ENCODE measurements at places on chromosomes 4 and X.
A peak's percentile ranks its signal among the peaks of the same experiment; 100 is the strongest.

DNA sequence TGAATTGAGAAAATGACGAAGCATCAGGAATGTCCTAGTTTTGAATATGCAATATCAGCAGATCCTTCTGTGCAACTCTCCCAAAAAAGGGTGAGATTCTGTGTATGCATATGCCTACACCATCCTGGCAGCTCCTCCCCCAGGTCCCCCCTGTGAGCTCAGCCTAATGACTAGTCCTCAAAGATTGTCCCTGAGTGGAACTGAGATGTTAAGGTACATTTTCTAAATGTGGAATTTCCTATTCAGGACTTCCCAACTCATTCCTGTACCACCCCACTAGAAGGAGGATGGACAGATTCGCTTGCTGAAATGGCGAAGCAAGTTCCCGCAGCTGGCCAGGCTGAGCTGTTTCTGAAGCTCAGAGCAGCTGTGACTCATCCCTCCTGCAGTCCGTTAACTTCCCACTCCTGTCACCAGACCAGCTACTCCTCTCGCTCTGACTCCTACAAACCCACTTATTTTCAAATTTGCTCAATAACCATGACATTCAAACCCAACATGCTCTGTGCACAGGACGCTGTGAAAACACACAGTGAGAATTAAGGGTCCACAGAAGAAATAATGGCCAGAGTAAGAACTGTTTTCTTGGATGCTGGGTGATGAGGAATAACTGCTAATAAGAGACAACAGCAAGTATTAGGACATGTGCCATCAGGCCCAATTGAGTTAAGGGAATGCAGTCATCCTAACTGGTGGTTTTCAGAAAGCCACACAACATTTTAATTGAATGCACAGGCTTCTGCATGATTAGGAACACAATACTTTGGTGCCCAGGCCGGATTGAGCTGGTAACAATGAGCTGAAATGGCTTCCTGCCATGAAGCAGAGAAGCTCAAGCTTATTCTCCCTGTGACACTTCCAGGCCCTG, 40.0 kb upstream of the IRF2 start:
- peak; percentile 53 for DNase-seq

- no peak for DNase-seq
Observed at GRCh38 chr4:74055096-74055495, 16.6 kb upstream of the CXCL3 start.

GRCh38 chr4:99615170-99615820, 40.7 kb downstream of the MTTP start:
- no peak for DNase-seq

GRCh38 chr4:101777431-101777830, 13.1 kb upstream of the BANK1 start:
- no peak for DNase-seq

GRCh38 chr4:2423695-2424094, 4.9 kb downstream of the CFAP99 start:
- no peak for DNase-seq

DNA sequence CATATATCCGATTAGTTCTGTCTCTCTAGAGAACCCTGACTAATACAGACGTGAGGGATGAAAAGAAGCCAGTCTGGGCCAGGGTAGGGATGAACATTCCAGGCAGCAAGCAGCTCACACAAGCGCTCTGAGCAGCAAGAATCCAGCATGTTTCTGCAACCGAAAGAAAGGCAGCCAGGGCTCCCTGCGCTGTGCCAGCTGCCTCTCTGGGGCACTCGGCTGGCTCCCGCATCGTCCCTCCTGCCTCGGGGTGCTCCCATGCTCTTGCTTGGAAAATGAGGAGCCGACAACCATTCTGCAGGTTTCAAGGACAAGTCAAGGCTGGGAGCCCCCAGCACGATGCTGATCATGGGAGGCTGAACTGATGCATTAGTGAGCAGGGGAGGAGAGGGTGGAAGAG, 7.0 kb downstream of the JAKMIP1 start:
- no peak for DNase-seq

DNA sequence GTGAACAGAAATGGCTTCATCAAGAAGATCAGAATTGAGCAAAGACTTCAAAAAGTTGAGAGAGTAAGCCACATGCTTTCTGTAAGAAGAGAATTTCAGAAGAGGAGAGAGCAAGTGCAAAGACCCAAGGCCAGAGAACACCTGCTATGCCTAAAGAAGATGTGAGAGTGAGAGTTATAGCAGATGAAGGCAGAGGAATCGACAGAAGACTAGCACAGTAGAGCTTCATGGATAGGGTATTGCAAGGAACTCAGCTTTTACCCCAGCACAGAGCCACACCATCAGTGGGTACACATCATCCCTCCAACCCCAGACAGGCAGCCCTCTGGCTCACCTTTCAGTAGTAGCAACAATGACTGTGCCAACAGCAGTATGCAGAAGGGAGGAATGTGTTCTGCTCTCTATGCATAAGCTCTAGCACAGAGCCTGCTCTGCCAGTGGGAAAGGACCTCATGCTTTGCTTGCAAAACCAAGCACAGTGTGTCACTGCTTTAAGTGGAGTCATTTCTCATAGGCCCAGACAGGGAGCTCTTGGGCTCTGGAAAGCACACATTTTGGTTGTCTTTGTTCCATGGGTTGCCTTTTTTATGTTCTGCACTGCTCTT, 318.6 kb downstream of the NAF1 start:
- DNase-seq, result no peak

- no peak for DNase-seq
Observed at GRCh38 chrX:139930401-139930800, 2.5 kb downstream of the ATP11C start.

GRCh38 chrX:3195845-3196244, 150.6 kb downstream of the MXRA5 start:
- DNase-seq, result no peak

GRCh38 chrX:47751670-47752069, 85.0 kb upstream of the ZNF81 start:
- DNase-seq, result no peak

DNA sequence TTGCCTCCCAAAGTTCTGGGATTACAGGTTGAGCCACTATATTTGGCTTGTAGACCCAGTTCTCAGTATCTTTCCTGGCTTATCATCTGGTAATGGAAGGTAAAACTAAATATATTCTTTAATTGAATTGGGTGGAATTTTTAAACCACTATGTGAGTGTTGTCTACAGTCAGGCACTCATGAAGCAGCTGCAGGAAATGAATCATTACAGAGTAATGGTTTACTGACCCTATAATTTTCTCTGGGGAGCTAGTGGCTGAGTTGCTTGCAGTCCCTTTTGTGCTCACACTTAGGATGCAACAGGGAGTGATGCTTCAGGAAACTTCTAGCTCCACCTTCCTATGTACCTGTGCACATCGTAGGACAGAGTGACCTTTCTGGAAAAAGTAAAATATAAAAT, 4.1 kb upstream of the UGT2B7 start:
- DNase-seq, result no peak

- DNase-seq, result no peak
Observed at GRCh38 chr4:171430495-171430894, 382.7 kb upstream of the GALNTL6 start.

GRCh38 chr4:114280645-114281044, 301.2 kb upstream of the ARSJ start:
- DNase-seq, result no peak

- DNase-seq, result peak; percentile 34
Observed at GRCh38 chrX:153494541-153495361, at the start of gene BGN. TSS of gene BGN (plus strand) at chrX:153494980. CDS start at chrX:153504632, 9,652 bp downstream.

GRCh38 chrX:42274151-42274550, 350.8 kb upstream of the CASK start:
- DNase-seq, result no peak

GRCh38 chrX:24025741-24026403, 1.1 kb downstream of the KLHL15 start:
- no peak for DNase-seq

DNA sequence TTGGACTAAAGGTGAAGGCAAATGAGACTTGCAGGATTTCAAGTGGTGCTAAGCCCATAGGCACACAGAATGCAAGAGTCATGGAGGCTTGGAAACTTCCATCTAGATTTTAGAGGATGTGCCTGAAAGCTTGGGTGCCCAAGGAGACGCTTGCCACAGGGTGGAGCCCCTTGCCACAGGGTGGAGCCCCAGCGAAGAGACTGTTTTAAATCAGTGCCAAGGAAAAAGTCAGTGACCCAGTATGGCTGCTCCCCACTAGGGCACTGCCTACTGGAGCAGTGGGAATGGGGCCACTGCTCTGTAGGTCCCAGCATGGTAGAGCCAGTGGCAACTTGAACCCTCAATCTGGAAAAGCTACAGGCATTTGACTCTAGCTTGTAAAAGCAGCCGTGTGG, 794.2 kb upstream of the LCORL start:
- no peak for DNase-seq

GRCh38 chr4:182179105-182179504, 64.1 kb upstream of the TENM3 start:
- no peak for DNase-seq

- DNase-seq, result no peak
Observed at GRCh38 chrX:138945219-138945618, 233.7 kb upstream of the FGF13 start.

GRCh38 chr4:4216648-4217047, 10.1 kb downstream of the OTOP1 start:
- no peak for DNase-seq

DNA sequence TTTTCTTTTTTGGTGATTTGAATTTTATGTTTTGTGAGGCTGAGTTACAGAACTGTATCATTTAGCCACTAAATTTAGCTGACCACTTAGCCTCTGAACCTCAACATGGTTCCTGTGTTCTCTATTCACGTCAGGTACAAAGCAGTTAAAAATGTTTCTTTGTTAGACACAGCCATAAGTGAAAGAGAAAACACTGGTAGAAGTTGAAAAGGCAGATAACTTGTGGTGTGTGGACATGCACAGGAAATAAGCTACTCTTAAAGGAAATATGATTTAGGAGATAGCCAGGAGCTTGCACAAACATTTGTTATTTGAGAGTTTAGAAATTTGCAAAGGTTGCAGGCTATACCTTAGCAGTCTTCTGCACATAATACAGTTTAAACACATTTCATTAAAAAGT, 171.0 kb upstream of the RPS6KA3 start:
- no peak for DNase-seq

DNA sequence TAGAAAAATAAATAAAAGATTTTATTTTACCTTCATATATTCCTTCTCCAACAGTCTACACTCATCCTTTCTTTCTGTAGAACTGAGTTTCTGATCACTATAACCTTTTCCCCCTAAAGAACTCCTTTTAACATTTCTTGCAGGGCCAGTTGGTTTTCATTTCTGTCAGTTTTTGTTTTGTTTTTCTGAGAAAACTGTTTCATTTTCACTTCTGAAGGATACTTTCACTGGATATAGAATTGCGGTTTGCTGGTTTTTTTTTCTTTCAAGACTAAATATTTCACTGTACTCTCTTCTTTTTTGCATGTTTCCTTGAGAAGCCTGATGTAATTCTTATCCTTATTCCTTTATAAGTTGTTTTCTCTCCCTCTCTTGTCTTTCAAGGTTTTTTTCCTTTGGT, 90.4 kb upstream of the EOLA2 start:
- DNase-seq, result no peak

GRCh38 chrX:153471663-153472280, 1.4 kb upstream of the HAUS7 start:
- no peak for DNase-seq

GRCh38 chr4:139030614-139031235, 15.1 kb downstream of the NOCT start:
- DNase-seq, result peak; percentile 71

GRCh38 chr4:119299260-119299671, 22.7 kb downstream of the FABP2 start:
- no peak for DNase-seq

DNA sequence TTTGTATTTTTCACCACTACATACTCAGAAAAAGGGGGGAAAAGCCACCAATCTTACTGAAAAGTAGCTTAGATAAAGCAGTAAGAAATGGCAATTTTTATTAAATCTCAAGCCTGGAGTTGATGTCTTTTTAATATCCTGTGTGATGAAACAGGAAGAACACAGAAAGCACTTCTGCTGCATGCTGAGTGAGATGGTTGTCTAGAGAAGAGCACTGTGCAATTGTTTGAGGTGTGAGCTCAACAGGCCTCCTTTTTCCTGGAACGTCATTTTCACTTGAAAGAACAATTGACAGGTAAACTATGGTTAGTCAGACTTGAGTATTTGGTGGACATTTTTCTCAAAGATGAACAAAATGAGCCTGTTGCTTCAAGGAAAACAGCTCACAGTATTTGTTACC, 73.9 kb downstream of the RTL5 start:
- DNase-seq, result no peak

GRCh38 chrX:72124540-72125201, 7.0 kb downstream of the RTL5 start:
- no peak for DNase-seq

- DNase-seq, result no peak
Observed at GRCh38 chrX:38941675-38942074, 140.4 kb downstream of the MID1IP1 start.

GRCh38 chr4:74114234-74114633, 15.2 kb upstream of the CXCL2 start:
- no peak for DNase-seq
